ENCODE measurements at places on chromosomes 7 and 10. TPM values are rescaled to one million over a fixed set of nuclear protein-coding genes. Genes with fewer than 3 reads are reported as not detected.
A peak's percentile ranks its signal among the peaks of the same experiment; 100 is the strongest.

Gene TRIM73
- 3.6 TPM for total RNA-seq

Gene PON3
- not detected for total RNA-seq

GRCh38 chr7:158966780-158967390 is 110.5 kb downstream of the DYNC2I1 start:
- H3K4me1 ChIP-seq = no peaks in the 10 kb centered on the region
- no peaks in the 10 kb centered on the region for H3K36me3 ChIP-seq
- no peak overlapping the region for H3K27ac ChIP-seq
- no peak for DNase-seq

GRCh38 chr7:112234147-112234546 is 27.7 kb downstream of the ZNF277 start:
- H3K27me3 ChIP-seq = no peaks in the 10 kb centered on the region
- H3K36me3 ChIP-seq = peaks cover 11% of the 10 kb centered on the region
- H3K4me3 ChIP-seq = no peak overlapping the region
- no peak for DNase-seq
- H3K4me1 ChIP-seq = no peaks in the 10 kb centered on the region

GRCh38 chr10:124091646-124092249 is 1.6 kb downstream of the CHST15 start:
- peaks cover 2% of the 10 kb centered on the region for H3K4me1 ChIP-seq
- peak; percentile 17 for DNase-seq
- no peak overlapping the region for H3K27ac ChIP-seq
- no peaks in the 10 kb centered on the region for H3K36me3 ChIP-seq
- H3K27me3 ChIP-seq = peaks cover 51% of the 10 kb centered on the region
- H3K4me3 ChIP-seq = peak overlapping the region; percentile 47

GRCh38 chr10:67171970-67172369 is 246.1 kb downstream of the LRRTM3 start:
- no peak overlapping the region for H3K4me3 ChIP-seq
- H3K4me1 ChIP-seq = no peaks in the 10 kb centered on the region
- no peaks in the 10 kb centered on the region for H3K27me3 ChIP-seq
- no peak overlapping the region for H3K27ac ChIP-seq

Gene ATRNL1
- total RNA-seq = 0.21 TPM

DNA sequence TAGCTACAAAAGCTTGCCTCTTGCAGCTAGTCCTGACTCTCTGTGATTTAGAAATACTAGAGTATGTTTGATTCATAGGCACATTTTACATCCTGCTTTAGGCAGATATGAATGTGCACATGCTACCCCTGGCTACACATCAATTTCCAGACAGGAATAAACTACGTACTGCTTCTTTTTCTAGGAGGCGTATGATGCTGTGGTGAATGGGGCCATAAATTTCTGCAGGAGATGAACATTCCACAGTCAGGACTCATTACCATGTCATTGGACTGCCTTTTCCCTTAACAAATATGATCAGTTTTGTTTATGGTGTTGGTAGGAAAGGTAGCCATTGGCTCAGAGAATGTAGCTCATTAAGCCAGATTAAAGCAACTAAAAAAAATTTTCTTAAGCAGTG is 50.1 kb upstream of the IFRD1 start:
- H3K4me3 ChIP-seq = no peak overlapping the region
- DNase-seq = no peak

Gene CCDC172
- not detected for total RNA-seq

Gene ASIC3
- total RNA-seq = 5.5 TPM

Gene LGI1
- not detected for total RNA-seq

- peak overlapping the region; percentile 65 for H3K4me3 ChIP-seq
- peaks cover 53% of the 10 kb centered on the region for H3K27me3 ChIP-seq
- peak overlapping the region; percentile 47 for H3K27ac ChIP-seq
- H3K4me1 ChIP-seq = peaks cover 33% of the 10 kb centered on the region
- peaks cover 1% of the 10 kb centered on the region for H3K36me3 ChIP-seq
- DNase-seq = peak; percentile 64
Measured at GRCh38 chr10:27743012-27743876, 2.4 kb downstream of the MKX start.

Gene OR9A2
- not detected for total RNA-seq

GRCh38 chr10:35270100-35270499 is 66.2 kb upstream of the CCNY start:
- no peaks in the 10 kb centered on the region for H3K36me3 ChIP-seq
- DNase-seq = peak; percentile 7
- peaks cover 17% of the 10 kb centered on the region for H3K4me1 ChIP-seq
- peak overlapping the region; percentile 5 for H3K27ac ChIP-seq
- peaks cover 10% of the 10 kb centered on the region for H3K27me3 ChIP-seq

Gene FAM25A
- not detected for total RNA-seq

DNA sequence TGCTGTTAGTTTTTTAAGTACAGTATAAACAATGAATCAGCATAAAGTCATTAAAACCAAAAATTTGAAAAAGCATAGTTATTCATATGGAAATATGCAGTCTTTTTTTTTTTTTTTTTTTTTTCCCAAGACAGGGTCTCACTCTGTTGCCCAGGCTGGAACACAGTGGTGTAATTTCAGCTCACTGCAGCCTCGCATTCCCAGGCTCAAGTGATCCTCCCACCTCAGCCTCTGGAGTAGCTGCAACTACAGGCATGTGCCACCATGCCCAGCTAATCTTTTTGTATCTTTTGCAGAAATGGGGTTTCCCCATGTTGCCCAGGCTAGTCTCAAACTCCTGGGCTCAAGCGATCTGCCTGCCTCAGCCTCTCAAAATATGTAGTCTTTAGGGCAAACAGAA is 182.0 kb downstream of the SEMA3E start:
- no peaks in the 10 kb centered on the region for H3K36me3 ChIP-seq
- DNase-seq = no peak
- no peaks in the 10 kb centered on the region for H3K27me3 ChIP-seq
- H3K4me1 ChIP-seq = no peaks in the 10 kb centered on the region
- no peak overlapping the region for H3K4me3 ChIP-seq

DNA sequence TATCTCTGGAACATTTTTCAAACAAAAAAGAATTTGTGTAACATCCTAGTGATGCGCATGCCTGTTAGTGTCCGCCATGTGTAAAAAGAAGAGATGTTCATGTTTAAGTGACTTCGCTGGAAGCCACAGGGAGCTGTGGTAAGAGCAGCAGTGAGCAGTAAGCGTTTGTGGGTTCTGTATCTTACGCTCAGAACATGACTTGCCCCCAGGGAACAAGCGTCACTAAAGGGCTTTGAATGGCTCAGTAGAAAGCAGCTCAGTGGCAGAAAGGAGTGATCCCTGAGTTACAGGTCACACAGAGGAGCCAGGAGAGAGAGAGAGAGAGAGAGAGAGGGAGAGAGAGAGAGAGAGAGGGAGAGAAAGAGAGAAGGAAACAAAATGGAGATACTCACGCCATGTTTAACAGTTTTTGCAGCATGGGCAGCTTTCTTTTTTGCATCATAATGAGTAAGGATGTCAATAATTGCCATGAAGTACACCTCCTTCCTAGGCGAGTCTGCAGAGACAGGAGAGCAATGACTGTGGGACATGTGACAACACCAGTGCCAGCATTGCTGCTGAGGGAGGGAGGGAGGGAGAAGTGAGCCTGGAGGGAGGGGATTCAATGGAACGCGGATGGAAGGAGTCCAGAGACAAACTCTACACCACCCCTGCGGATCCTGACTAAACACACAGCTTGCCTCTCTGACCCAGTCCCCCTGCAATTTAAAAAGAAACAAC is 174.6 kb downstream of the PIP4K2A start:
- no peaks in the 10 kb centered on the region for H3K4me1 ChIP-seq
- DNase-seq = no peak
- H3K27ac ChIP-seq = peak overlapping the region; percentile 21
- no peak overlapping the region for H3K4me3 ChIP-seq

Gene NRAP
- total RNA-seq = not detected

GRCh38 chr10:79113827-79114226 is 45.1 kb downstream of the ZMIZ1 start:
- H3K36me3 ChIP-seq = no peaks in the 10 kb centered on the region
- no peak for DNase-seq
- H3K4me3 ChIP-seq = no peak overlapping the region
- no peak overlapping the region for H3K27ac ChIP-seq

GRCh38 chr10:62980687-62981086 is 152.4 kb upstream of the NRBF2 start:
- DNase-seq = peak; percentile 60
- H3K27ac ChIP-seq = peak overlapping the region; percentile 75
- H3K4me1 ChIP-seq = peaks cover 41% of the 10 kb centered on the region

GRCh38 chr10:1247598-1248261 is 191.5 kb downstream of the WDR37 start:
- H3K36me3 ChIP-seq = no peaks in the 10 kb centered on the region
- no peak for DNase-seq
- no peak overlapping the region for H3K27ac ChIP-seq
- H3K27me3 ChIP-seq = peaks cover 45% of the 10 kb centered on the region
- no peak overlapping the region for H3K4me3 ChIP-seq

DNA sequence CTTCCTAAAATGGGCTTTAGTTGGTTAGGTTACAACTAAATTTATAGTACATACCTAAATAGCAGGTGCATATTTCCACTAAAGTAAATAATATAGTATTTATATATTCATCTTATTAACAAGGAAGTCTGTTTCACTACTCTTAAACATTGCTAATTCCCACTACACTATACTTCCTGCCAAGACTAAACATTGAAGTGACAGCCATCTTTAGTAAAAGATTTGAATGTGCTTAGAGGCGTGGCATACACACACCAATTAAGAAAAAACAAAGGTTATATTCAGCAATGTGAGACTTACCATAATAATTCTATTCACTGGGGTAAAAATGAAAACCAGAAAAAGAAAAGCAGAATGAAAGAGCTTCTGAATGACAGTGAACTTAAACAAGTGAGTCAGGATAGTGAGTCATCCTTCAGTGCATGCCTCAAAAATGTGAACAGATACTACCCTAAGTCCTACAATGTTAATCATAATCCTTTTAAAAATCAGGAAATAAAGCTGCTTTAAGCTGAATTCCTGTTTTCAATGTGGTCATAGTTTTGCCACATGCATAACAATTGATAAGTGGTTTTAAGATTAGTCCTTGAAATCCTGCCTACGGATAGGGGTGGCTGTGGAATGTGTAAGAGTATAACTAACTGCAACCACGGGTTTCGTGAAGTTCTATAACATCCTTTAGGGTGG is 59.4 kb downstream of the USP6NL start:
- peak overlapping the region; percentile 72 for H3K27ac ChIP-seq
- peaks cover 38% of the 10 kb centered on the region for H3K4me1 ChIP-seq
- no peaks in the 10 kb centered on the region for H3K27me3 ChIP-seq
- no peaks in the 10 kb centered on the region for H3K36me3 ChIP-seq
- no peak for DNase-seq

- DNase-seq = no peak
- no peak overlapping the region for H3K4me3 ChIP-seq
- H3K4me1 ChIP-seq = no peaks in the 10 kb centered on the region
Measured at GRCh38 chr7:130853503-130854279, 119.7 kb upstream of the KLF14 start.

DNA sequence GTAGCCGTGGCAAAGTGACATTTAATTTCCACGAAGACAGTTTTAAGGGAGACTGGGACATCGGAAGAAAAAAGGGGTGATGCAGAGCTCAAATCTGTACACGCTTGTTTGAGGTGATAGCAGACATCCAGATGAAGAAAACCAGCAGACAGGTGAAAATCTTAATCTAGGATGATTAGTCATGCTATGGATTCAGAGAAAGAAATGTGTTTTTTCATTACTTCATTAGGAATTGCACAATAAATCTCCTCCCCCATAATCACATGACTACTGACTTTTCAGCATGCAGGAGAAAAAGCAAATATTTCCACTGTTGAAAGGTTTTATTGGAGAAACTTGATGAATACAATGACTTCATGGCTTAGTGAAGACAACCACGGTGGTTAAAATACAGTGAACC is 2.5 kb downstream of the NUDT5 start:
- H3K27ac ChIP-seq = no peak overlapping the region
- H3K4me3 ChIP-seq = no peak overlapping the region
- H3K4me1 ChIP-seq = peaks cover 41% of the 10 kb centered on the region
- no peaks in the 10 kb centered on the region for H3K27me3 ChIP-seq

DNA sequence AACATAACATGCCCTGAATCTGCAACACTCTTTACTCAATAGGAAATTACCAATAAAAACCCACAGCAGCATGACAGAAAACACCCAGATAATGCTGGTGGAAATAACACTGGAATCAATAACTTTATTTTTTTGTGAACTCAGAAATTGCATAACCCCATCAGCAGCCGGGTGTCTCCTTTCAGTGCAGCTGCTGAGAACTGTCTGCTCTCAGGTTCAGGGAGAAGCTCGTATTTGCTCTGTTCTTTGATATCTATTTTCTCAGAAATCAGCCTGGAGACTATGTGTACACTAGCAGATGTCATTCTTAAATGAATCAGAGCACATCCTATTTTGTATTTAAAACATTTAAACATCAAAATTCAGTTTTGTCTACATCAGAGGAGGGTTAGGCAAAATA is 506.0 kb downstream of the POM121L12 start:
- no peaks in the 10 kb centered on the region for H3K4me1 ChIP-seq
- H3K27me3 ChIP-seq = no peaks in the 10 kb centered on the region
- no peak overlapping the region for H3K4me3 ChIP-seq
- H3K36me3 ChIP-seq = no peaks in the 10 kb centered on the region
- no peak for DNase-seq

DNA sequence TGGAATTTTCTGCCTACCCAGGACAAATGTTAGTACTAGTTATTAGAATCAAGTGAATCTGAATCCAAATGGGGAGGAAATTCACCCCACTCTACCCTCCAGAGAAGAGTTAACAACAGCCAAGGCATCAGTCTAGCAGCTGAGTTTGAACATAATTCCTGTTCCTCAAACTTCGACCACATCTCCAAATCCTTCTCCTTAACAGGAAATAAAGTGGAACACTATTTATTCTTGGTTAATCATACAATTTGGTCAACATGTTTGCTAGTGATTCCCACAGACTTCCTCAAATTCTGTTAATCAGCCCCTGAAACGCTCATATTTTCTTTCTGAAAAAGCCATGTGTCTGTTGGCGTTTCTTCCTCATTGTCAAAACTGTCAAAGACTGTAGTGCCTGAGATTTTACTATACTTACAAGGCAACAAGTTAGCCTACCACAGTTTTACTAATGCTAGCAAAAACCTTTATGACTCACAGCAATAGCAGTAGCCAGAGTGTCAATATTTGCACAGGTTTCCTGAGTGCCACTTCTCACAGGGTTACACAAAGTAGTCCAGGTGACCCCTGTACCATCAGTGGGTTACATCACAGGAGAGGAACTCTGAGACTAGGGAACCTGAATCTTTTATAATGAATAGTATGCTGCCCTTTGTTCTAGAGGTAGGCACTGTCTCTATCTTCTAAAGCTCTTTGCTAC is 202.9 kb downstream of the GRM3 start:
- no peaks in the 10 kb centered on the region for H3K4me1 ChIP-seq
- no peaks in the 10 kb centered on the region for H3K36me3 ChIP-seq
- no peak for DNase-seq
- no peak overlapping the region for H3K27ac ChIP-seq

DNA sequence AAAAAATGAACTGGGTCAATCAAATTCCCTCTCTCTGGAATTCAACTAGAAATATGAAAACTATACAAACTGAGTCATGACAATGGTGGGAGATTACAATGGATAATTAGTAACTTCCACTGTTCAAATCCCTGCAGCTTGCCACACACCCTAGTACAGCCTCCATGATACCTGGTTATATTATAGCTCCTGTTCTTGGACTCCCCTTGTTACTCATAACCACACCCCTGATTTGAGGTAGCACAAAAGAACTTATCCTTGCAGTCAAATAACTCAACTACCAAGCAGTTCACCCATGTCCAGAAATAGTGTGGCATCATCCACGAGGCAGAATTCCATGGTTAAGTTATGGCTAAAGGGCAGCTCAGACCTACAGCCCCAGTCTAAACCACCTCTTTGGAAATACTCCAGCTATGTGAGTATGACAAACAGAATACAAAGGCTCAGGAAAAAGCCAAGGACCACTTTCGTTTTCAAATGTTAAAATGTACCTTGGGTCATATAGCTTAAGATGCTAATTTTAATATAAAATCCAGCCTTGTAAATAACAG is 164.7 kb downstream of the CPEB3 start:
- H3K27me3 ChIP-seq = no peaks in the 10 kb centered on the region
- H3K4me1 ChIP-seq = no peaks in the 10 kb centered on the region

Data from activated CD4-positive, alpha-beta T cell treated with anti-CD3 and anti-CD28 coated beads for 36 hours (primary cell).